ENCODE measurements at places on chromosomes 3 and 15.
A peak's percentile ranks its signal among the peaks of the same experiment; 100 is the strongest.

DNA sequence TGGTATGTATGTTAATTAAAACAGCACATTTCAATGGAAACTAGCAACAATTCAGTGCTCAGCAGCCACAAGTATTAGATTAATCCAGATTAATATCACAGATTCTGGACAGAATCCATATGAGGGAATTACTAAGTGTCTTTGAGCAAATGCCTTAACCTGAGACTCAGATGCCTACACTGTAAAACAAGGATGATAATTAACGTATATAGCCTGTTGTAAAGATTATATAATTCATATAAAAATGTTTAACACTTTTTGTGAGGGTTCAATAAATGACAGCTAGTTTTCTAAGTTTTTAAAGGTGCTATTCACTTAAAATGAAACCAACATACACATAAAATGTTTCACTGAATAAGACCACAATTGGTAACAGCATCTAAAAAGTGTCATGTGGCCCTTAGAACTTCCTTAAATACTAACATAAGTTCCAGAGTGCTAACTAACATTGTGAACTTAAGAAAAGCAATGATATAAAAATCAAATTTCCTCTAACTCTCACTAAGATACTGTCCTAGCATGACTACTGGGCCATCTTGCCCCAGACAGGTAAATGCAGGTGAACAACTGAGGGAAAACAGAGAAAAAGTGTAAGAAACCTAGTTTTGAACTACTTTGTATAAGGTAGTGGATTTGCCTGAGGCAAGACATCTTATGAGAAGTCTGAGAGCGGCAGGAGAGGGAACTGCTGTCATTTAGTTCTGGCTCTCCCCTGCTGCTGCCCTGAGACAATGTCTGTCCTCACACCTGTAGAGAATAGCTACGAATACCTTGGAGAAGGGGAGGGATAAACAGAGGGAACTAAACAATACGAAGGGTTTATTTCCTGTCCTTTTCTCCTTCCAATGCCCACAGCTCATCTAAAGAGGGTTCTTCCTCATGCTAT lies 151.3 kb downstream of the ADAM10 start:
- DNase-seq: no peak

DNA sequence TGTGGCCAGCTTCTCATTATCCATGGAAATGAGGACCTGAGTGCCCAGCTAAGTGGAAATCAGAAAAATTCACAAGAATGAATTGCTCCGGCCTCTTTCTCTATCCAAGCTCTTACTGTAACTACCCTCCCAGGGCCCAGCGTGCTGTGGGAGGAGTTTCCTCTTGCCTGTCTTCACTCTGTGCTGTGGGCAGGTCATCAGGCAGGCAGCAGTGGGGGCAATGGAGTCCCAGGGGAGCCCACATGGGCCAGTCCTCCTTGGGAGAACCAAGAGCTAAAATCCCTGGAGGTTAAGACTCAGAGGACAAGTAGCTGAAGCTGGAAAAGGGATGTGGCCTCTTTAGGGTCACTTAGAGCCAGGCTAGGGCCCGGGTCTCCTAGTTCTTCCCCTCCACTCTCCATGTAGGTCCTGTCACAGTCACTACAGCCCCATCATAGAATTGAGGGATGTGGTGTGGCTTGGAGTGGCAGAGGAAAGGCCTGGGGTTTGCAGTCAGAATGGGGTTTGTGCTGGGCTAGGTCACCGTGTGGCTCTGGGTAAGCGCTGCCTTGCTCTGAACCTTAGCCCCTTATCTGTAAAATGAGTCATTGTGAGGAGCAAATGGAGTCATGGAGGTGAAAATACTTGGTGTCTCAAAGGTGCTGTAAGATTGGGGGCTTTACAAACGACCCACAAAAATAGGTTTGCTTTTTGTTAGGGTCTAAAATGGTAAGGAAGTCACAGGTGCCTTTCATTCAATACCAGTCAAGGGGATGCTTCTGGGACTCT lies 3.7 kb downstream of the GASK1A start:
- no peak for DNase-seq

DNA sequence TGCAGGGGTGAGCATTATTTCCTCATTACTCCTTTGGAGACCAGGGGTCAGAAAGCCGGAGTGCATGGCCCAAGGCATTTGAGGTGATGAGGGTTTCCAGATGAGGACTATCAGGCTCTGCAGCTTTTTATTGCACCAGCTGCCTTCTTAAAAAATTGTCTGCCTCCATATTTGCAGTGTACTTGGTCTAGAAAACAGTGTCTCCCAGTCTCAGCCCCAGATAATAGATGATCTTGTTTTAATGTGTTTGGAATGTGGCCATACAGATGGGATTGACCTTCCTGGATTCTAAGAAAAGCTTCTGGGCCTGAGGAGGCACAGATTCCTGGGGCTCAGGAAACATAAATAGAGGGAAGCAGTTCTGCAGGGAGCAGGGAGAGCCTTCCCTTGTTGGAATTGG lies 123.3 kb downstream of the GABRG3 start:
- no peak for DNase-seq

- no peak for DNase-seq
Observed at GRCh38 chr3:173663696-173664111, 266.2 kb downstream of the NLGN1 start.

DNA sequence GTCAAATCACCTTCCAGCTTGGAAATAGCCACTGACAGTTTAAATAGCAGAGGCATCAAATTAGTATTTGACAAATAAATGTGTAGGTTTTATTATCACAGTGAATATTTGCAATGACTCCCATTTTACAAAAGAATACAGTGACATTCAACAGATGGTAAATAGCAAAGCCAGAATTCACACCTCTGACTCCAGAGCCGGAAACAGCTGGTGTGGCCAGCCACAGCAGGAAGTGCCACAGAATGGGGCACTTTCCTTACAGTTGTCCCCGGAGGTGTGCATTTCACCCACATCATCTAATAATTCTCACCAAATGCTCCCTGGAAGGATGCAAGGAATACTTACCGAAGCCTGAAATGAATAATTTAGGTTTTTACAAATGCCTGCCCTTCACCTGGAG lies 295.7 kb upstream of the WNT5A start:
- DNase-seq: no peak

DNA sequence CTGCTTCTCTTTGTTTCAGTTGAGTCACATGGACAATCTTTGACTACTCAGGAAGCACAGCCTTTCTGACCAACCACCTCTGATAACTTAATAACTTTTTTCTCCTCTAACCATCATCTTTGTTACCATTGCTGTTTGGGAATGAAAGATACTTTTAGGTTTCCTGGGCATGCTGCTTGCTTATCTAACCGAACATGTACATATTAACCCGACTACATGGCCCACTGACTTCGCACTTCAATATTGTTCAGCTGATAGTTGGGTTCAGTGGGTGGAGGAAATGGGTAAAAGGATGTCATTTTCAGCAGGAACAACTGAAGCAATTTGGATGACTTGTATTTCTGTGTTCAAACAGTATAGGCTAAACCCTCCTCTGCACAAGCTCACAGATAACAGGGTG lies 214.3 kb downstream of the SQOR start:
- DNase-seq: no peak

- no peak for DNase-seq
Observed at GRCh38 chr3:195885036-195885891, 23.1 kb downstream of the TNK2 start.

DNA sequence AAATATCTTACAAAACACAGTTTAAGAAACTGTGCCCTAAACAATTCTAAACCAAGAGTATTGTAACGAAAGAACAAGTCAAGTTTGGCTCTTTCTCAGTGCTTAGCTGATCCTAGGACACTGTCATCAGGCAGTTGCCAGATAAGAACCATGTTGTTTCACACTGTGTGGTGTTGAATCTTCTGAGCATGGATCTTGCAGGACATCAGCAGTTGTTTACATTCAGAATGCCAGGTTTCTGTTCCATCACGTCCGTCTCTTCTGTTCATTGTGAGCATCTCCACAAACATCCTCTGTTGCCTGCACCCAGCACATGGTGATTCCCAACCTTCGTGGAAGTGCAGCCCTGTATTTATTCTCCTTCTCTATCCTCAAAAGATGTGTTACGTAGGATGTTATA lies 67.9 kb downstream of the DCUN1D1 start:
- DNase-seq: no peak

- no peak for DNase-seq
Observed at GRCh38 chr15:100191161-100191560, 150.6 kb downstream of the ADAMTS17 start.

- DNase-seq: no peak
Observed at GRCh38 chr3:195250473-195251251, 20.3 kb downstream of the XXYLT1 start.

DNA sequence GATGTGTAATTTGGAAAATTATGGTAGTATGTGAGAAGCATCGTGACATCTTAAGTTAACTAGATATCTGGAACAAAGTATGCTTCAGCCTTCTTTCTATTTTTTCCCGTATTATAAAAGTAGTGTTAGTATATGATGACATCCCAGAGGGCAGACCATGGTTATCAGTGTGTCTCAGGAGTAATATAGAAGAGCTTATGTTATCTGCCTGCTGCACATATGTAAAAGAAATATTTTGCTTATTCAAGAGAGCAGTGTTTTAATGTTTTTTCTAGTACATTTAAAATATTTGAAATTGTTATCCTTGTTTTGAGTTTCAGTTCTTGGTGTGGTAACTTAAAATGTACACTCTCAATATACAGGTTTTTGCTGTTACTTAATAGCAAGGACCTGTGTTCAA lies 24.1 kb downstream of the PLCL2 start:
- no peak for DNase-seq

- no peak for DNase-seq
Observed at GRCh38 chr3:143677430-143677829, 170.8 kb downstream of the SLC9A9 start.

- no peak for DNase-seq
Observed at GRCh38 chr3:40550167-40550566, 25.4 kb downstream of the ZNF621 start.

GRCh38 chr3:4478261-4478660 lies 11.2 kb upstream of the SUMF1 start:
- no peak for DNase-seq

GRCh38 chr15:98727115-98728040 lies 79.0 kb downstream of the IGF1R start:
- DNase-seq: no peak

DNA sequence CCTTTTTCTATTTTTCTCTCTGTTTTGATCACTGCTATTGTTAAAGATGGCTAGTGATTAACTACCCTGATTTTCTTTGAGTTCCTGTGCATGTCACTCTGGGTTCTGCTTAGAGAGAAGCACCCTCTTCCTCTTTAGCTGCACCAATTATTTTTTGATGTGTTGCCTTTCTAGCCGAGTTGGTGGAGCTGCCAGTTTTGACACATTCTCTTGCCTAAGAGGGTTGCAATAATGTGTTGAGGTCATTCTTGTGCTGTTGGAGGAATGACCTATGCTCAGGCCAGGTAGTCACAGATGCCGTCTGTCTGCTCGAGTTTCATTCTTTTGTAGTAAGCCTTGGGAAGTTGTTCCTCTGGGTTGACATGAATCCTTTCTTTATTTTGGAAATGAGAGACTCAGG lies 84.6 kb upstream of the DPH6 start:
- no peak for DNase-seq

GRCh38 chr15:64132217-64132616 lies 19.3 kb upstream of the SNX22 start:
- DNase-seq: no peak

DNA sequence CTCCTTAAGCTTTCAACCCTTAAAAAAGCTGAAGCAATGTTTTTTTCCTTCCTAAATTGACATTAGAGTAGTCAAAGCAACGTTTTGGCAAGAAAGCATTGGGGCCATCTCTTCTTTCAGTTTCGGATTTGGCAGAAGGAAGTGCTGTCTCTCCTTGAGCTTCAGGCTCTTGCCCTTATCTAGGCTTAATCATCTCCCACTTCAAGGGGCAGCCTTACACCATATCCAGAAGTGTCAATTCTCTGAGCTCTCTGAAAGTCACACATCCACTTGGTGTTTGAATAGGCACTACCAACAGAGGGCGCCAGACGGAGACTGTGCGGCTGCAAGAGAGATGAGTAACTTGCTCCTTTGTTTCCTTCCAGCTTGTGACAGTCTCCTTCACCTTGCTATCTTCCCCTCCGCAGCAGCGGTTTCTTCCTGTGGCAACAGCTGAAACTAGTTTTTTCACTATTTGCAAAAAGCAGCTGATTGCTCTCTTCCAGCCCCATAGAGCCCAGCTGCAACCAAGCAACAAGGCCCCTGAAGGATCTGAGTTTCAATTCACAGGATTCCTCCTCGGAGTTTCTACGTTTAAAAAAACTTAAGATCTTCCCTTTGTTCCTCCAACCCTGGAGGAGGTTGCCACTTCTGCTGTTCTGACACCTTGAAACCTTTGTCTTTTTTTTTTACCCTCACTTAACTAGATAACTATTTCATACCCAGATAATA lies 147.0 kb upstream of the SLCO3A1 start:
- peak; percentile 79 for DNase-seq

- DNase-seq: no peak
Observed at GRCh38 chr3:100080573-100080972, 33.7 kb downstream of the FILIP1L start.

DNA sequence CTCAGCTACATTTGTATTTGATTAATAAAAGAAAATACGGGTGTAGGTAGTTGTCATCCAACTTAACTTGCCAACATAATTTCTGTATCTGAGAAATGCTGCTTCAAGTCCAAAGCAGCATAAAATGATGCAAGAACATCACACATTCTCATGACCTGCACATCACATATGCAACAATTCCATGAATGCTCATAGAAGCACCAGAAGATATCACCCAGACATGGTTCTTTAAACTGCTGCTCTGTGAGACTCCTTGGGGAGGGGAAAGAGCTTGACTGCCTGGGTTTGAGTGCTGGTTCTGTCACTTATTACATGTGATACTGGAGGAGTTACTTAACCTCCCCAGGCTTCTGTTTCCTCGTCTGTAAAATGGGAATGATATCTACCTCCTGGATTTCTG lies 39.4 kb downstream of the CHST14 start:
- no peak for DNase-seq

DNA sequence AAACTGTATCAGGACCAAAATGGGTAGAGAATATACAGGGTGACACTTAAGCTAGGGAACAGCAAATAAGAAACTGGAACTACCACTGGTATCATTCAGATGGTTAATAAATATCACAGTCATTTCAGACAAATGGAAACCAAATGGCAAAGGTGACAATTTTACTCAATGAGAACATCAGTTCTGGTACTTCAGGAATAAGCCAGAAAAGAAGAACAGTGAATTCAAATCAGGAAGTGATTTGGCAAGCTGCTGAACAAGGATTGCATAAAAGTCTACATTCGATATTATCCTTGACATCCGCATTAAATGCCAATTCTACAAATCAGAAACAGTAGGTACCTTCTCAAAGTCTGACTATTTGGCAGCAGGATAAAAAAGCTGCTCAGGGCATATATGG lies 23.5 kb upstream of the STIMATE start:
- no peak for DNase-seq

GRCh38 chr3:89052386-89052785 lies 55.0 kb upstream of the EPHA3 start:
- no peak for DNase-seq

GRCh38 chr3:133747373-133747772 lies 1.2 kb downstream of the TF start:
- DNase-seq: no peak

DNA sequence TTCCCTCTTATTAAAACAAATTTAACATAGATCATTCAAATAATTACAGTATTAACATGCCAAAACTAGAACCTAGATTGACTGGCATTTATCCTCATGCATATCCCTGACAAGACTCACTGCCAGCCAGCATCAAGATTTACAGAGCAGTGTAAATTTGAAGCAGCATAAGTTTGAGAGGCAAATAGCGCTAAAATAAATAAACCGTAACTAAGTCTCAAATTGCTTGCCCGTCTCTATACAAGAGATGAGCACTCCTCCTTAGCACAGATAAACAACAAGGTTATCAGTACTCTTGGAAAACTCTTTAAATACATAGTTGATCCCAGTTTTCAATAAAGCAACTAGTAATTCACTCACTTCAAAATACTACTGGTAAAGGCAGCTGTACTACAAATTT lies 29.6 kb downstream of the MSL2 start:
- no peak for DNase-seq
